ENCODE measurements at places on chromosomes 1 and 21.

DNA sequence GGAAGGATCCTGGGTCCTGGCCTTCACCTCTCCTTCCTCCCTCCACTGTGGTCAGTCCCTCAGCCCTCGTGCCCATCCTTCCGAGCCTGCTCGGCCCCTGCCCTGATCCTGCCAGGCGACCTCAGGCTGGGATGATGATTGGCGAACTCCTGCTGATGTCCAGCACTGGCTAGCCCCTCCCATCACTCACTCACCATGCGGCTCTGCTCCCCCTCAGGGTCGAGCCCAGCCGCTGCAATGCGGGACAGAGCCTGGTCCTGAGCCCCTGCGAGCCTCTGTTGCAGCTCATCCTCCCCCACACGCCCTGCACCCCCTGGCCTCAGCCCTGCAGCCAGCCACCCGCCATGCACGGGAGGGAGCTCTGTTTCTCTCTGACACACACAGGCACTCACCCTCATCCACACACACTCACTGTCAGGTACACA lies 100.2 kb downstream of the DMRTB1 start:
- DNase-seq, result no peak

DNA sequence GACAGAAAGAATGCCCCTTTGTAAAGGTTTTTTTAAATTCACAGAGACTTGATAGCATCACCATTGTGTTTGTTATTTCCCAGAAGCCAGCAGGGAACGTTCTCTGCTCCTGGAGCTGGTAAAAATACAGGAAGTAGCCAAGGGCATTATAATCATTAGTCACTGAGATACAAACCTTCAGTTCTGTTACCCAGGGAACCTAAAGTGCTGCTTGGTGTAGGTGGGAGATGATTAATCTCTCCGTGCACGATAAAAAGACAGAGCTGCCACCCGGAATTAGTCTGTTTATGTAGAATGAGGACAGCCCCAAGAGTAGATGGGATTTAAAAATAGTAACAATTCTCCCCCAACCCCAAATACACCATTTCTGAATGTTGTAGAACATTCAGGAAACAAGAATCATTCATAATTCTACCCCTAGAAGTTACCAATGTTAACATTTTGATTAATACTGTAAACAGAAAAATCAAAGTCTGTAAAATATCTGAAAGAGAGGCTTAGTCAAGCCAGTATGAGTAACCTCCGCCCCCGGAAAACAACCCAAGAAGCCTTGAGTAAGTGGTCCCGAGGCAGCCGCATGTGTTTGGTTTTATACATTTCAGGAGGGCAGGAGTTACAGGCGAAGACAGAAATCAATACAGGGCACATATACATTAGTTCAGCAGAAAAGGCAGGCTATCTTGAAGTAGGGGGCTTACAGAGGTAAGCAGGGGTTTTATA lies 45.3 kb upstream of the CTBS start:
- no peak for DNase-seq

- DNase-seq, result no peak
Observed at GRCh38 chr1:110647254-110647891, 27.4 kb downstream of the KCNA3 start.

GRCh38 chr21:14923468-14923867 lies 141.3 kb downstream of the NRIP1 start:
- no peak for DNase-seq

- no peak for DNase-seq
Observed at GRCh38 chr1:35866991-35867390, 16.0 kb upstream of the AGO1 start.

DNA sequence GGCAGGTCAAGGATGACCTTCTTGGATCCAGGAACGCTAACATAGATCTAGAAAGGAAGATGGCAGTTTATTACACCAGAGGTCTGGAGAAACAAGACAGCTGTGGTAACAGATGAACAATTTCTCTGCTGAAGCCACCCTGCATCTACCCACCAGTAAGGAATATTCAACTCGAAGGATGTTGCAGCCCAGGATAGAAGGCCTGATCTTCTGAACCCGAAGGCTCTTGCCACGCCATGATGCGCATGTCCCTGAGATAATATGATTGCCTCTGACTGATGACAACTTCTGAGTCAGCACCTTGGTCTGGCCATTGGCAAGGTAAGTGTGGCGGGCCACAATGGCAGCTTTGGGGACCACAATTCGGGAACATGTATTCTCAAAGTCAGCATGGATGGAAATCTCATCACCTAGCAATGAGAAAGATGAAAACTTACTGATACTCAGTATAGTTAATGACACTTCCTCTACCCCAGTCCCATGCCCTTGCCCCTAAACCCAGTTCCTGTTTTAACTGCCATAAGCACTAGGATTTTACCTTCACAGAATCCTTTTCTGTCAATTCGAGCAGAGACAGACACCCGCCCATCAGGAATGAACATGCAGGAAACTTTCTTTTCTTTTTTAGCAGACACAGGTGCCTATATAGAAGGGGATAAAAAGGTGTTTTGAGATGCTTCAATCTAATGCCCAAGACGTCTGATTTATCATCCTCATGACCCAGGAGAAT lies 1.8 kb downstream of the TXNIP start:
- DNase-seq, result no peak

GRCh38 chr1:243483071-243483771 lies 227.4 kb downstream of the SDCCAG8 start:
- DNase-seq, result no peak

DNA sequence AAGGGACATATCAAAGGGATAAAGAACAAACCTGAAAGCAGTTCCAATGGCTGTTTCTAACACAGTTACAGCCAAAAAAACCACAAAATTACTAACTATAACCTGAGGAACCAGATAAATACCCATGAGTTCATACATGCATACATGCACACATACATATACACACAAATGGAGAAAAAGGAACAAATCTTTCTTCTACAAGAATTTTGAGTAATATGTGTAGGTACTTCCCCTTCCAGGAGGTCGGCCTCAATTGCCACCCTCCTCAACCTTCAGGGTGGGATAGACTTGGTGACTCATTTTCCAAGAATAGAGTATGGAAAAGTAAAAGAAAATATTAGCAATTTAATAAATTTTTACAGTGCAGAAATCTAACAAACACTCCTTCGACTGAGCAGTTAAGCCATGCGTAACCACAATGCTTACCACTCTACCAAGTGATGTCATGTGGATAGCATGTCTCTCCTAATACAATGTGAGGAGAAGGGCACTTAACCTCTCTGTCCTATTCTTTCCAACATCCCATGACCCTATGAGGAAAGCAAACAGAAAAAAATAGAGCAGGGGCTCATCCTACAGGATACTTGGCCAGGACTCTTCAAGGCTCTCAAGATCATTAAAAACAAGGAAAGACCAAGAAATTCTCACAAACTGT lies 243.0 kb upstream of the RUNX1 start:
- DNase-seq, result no peak

DNA sequence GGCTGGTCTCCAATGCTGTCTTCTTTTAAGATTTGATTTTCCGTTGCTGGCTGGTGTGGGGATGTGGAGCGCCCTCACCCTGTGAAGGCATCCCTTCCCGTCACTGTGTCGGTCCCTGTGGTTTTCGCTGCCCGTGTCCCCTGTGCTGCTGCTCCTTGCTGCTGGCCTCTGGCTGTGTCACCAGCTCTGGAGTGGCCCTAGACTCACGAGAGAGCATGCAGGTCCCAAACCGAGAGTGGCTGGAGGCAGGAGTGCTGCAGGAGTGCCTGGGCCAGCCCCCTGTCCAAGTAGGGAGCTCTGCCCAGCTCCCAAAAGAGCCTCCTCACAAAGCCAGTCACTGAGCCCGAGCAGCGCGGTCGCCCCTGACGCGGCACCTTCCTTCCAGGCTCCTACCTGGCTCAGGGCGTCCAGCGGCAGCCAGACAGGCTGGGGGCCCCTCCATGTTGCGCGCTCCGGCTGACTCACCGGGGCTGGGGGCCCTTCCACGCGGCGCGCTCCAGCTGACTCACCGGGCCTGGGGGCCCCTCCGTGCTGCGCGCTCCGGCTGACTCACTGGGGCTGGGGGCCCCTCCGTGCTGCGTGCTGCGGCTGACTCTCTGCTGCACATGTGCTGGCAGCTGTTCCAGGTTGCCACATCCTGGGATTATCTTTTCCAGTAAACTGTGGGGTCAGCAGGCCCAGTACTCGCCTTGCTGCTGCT lies 106.7 kb upstream of the COL6A1 start:
- DNase-seq, result no peak

GRCh38 chr1:114458237-114458777 lies 52.7 kb downstream of the TRIM33 start:
- DNase-seq, result no peak

DNA sequence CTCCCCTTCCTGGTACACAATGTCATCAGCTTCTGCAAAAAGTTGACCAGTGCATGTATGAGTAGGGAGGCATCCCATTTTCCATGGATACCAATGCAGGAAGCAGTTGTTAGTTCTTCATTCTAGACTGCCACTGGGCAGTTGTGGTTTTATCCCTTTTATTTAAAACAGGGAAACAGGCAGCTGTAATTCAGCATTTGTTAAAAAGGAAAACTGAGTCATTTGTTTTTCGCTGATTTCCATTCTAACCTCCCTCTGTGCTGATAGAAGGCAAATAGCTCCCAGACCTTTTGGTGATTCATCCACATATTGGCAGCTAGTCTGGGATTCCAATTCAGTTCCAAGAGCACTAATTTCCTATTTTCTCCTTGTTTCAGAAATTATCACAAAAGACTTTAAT lies 21.1 kb upstream of the ABCA4 start:
- DNase-seq, result no peak

- DNase-seq, result no peak
Observed at GRCh38 chr1:75768016-75768415, 18.0 kb upstream of the RABGGTB start.

DNA sequence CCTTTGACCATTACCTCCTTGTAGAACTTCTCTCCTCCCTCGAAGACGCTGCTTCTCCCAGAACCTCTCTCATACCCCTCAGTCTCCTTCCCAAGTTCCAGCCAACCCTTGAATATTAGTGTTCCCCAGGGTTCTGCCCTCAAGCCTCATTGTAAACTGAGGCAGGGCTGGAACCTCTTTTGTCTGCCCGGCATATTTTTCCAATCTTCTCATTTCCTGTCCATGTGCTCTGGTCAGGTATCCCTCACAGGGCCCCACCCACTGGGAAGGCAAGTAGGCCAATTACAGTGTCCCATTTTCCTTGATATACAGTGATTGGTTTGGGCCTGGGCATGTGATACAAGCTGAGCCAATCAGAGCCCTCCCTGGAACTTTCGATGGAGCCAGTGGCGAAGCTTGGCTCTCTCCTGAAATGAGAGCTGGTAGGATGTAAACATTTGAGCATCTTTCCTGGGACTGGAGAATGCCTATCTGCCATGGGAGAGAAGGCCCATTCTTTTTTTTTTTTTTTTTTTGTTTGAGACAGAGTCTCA lies 57.1 kb upstream of the ID3 start:
- no peak for DNase-seq

GRCh38 chr1:221632072-221632471 lies 109.8 kb downstream of the DUSP10 start:
- no peak for DNase-seq

DNA sequence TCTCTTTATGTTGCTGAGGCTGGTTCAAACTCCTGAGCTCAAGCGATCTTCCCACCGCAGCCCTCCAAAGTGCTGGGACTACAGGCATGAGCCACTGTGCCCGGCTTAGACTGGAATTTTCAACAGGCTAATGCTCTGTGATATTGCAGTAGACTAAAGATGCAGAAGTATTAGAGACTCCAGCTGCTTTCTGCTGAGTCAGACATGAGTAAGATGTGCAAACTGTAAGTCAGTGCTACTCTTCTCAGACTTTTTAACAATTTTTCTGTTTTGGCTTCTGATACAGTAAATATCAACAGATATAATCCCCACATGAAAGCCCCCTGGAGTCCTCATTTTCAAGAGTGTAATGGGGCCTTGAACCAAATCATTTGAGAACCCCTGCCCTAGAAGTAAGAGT lies 29.3 kb upstream of the NLRP3 start:
- DNase-seq, result no peak

GRCh38 chr1:67747671-67748546 lies 62.9 kb downstream of the GADD45A start:
- no peak for DNase-seq

DNA sequence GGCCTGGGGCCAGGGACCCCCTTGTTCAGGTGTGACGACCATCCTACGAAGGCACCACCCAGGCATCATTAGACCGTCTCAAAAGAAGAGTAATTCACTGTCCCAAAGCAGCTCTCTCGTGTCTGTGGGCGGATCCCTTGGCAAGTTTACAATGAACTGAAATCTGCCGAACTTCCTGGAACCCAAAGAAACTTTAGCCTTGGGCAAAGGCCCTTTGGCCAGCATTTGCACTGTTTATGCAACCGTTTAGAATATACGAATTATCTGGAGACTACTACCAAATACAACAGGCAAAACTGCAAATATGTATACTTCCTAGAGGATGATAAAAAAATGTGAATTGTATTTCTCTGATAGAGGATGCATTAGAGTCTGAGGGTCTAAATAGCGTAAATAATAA lies 1.4 kb upstream of the SOD1 start:
- DNase-seq, result no peak

DNA sequence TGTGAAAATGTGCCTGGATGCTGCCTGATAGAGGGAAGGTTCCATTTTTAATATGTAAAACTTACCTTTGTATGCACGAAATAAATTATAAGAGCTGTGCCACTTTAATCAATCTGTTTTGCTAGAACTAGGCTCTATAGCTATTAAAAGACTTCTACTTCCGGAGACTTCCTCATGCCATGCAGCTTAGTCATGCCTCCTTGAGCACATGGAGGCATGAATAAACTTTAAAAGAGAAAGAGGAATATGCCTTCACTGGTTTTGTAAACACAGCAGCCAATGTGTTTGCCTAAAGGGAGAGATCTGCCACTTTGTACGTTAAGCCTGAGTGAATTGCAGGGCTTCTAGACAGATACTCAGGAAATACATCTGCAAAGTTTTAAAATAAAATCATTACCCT lies 604.6 kb downstream of the LRRIQ3 start:
- DNase-seq, result no peak

- no peak for DNase-seq
Observed at GRCh38 chr1:171913385-171913784, 72.1 kb downstream of the DNM3 start.

GRCh38 chr1:90510143-90510542 lies 207.0 kb downstream of the BARHL2 start:
- DNase-seq, result no peak

Measured in vagina (tissue), 2 donors.